ENCODE measurements at places on chromosomes 4 and X. TPM values are rescaled to one million over a fixed set of nuclear protein-coding genes. Genes with fewer than 3 reads are reported as not detected.

DNA sequence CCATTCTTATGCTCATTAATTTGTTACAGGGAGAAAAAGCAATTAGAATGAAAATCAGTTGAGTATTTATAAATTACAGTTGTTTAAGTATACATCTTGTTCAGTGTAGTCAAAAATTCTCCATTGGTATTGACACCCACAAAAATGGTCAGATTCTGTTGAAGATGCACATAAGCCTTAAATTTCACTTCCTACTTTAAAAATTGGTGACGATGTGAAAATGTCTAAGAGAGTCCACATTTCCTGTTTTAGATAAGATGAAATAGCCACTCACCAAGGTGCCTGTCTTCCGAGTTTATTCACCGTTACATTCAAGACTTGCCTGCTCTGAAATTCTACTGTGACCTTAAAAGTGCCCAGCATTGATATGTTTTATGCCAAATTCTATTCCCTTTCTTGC lies 93.6 kb downstream of the GPR143 start:
- no peak for DNase-seq

- no peak for DNase-seq
Observed at GRCh38 chrX:150566734-150567182, 1.7 kb upstream of the MTM1 start.

DNA sequence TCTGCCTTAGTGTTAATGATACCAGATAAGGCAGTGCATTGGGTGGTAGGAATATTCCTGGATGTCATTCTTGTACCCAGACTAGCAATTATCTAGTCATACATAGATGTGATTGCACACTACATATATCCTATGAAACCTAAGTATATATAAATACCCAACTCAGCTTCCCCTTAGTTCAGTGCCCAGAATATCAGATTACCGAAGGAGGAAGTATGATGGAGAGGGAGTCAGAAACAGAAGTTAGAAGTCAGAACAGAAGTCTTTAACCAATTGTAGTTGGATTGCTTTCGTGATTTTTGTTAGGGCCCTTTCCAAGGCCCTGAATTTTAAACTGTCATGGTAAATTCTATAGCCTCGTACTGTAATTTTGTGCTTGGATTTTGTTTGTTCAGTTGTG lies 42.9 kb downstream of the MOB1B start:
- no peak for DNase-seq

DNA sequence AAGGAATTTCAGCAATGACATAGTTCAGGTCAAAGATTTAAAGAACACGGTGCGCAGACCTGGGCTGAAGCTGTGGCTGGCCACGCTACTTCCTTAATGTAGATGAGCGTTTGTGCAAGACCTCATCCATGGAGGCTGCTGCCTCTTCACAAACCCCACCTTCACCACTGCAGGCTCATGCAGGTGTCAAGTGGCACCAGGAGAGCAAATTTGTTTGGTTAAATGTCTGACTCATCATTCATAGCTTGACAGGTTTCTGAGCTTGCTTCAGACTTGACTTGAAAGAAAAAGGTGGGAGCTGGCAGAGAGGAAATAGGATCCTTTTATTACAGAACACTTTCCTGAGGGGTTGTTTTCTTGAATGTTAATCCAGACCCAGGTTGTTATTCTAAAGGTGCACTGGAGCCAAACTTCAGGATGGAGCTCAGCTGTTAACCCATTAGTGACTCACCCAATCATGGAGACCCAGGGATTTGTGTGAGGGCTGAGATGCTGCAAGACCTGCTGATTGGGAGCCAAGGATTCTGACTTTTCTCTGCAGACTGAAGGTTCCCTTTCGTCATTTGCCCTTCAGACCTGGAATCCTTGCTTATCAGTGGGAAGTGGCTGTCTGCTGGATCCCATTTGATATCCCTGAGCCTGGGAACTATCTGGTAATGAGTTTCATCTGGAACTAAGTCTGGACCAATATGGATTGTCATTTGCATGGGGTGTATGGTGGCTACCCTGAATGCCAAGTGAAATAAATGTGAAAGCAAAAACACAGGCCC lies 315.3 kb downstream of the PTTG2 start:
- no peak for DNase-seq

DNA sequence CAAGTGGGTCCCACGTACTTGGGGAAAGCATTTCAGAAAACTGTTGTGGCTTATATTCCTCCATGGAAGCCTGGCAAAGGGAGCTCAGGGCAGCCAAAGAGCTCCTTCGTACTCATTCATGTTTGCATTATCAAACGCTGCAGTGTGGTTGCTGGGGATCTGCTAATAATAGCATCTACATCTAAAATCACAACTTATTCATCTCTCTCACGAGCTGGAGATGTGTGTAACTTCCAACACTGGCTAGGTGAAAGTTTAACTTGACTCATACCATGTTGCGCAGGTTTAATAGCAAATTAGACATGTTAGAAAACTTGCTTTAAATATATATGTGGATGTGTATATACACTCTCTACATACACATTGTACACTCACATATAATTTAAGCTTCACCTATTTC lies 415.1 kb downstream of the AFF2 start:
- DNase-seq = no peak

Gene SMR3B
- total RNA-seq = not detected

- no peak for DNase-seq
Observed at GRCh38 chrX:50627696-50628095, 157.1 kb upstream of the DGKK start.

Gene MTNR1A
- total RNA-seq = not detected

- DNase-seq = no peak
Observed at GRCh38 chr4:8437281-8437680, 3.2 kb downstream of the ACOX3 start.

DNA sequence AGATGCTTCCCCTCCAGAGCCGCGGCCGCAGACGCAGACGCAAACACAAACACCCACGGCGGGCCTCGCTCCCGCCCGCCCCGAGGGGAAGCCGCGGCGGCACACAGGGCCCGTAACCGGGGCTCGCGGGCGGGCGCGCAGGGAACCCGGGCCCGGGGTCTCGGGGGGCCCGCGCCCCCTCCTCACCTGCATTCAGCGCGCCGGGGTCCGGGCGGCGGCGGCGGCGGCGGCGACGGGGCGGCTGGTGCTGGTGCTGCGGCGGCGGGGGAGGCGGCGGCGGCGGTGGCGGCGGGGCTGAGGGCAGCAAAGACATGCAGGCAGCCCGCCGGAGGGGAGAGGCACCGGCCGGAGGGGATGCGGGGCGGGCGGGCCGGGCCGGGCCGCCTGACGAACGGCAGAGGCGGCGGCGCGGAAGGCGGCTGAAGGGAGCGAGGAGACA lies 255 bp upstream of the CNOT6L start:
- DNase-seq = peak; percentile 32

DNA sequence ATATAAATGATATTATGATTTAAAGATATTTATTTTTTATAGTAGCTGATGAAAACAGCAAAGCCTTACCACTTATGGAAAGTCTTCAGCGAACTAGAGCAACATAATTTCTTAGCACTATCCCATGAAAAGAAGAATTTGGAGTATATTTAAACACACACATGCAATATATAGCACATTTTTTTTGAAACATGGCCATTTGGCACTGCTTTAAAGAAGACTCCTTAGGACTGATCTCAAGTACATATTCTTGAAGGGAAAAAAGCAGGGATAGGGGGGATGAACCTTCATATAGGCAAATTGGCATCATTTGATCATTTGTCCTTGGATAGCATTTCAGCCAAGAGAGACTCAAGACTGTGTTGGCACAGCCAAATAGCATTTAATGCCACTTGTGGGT lies 193.3 kb downstream of the ANKRD50 start:
- DNase-seq = no peak

DNA sequence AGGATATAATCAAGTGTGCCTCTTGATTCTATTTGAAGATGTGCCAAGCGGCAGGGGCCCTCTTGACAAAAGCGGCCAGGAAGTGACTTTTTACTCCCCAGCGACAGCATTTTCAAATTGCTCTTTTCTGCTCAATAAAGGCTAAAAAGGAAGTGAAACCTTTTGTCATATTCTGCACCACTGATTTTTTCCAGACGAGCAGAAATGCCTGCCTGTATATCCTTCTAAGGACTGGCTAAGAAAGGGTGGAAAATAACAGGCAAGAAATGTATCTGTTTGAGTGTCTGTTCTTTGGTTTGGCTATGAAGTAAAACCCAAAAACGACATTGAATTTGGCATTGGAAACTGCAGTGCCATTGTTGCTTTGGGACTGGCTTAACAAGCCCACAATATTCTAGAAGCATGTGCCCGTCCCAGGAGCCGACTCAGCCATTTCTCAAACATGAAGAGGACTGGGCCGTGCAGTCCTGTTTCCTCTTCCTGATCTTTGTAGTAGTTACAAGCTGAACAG lies 25.4 kb downstream of the TMSB4X start:
- DNase-seq = no peak

Gene ATP1B4
- total RNA-seq = not detected

DNA sequence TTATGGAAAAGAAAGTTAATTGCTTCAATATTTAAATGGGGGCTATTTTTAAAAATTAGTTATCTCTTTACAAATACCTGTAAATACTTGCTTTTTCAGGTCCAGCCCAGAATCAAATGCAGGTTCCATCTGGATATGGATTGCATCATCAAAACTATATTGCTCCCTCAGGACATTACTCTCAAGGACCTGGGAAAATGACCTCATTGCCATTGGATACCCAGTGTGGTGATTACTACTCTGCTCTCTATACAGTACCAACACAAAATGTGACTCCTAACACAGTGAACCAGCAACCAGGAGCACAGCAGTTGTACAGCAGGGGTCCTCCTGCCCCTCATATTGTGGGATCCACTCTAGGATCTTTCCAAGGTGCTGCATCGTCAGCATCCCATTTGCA lies 29.2 kb downstream of the SEC24B start:
- no peak for DNase-seq

- DNase-seq = no peak
Observed at GRCh38 chrX:36573720-36574119, 434.4 kb upstream of the FAM47C start.

GRCh38 chr4:87461281-87461700 lies 38.9 kb downstream of the NUDT9 start:
- no peak for DNase-seq

- DNase-seq = no peak
Observed at GRCh38 chrX:39502486-39502885, 595.3 kb downstream of the BCOR start.

GRCh38 chr4:122914292-122914904 lies 8.0 kb downstream of the NUDT6 start:
- no peak for DNase-seq

Gene SGMS2
- 19.5 TPM for total RNA-seq

DNA sequence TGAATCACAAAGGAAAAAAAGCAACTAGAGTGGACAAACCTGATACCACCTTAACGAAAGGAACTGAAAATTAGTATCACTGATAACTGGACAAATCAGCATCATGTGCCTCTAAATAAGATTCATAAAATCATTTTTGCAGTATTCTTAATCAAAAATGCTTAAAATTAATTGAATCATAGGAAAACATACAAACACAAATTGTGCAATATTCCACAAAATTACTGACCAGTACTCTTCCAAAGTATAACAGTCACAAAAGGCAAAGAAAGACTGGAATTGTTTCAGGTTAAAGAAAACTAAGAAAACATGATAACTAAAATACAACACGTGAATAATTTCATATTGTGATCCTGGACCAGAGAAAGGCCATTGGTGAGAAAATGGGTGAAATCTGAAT lies 27.1 kb downstream of the FBXW7 start:
- DNase-seq = no peak

GRCh38 chr4:116132946-116133345 lies 952.4 kb downstream of the TRAM1L1 start:
- DNase-seq = no peak

Gene PARM1
- not detected for total RNA-seq

GRCh38 chrX:101415180-101416145 lies 7.4 kb downstream of the HNRNPH2 start:
- DNase-seq = no peak

DNA sequence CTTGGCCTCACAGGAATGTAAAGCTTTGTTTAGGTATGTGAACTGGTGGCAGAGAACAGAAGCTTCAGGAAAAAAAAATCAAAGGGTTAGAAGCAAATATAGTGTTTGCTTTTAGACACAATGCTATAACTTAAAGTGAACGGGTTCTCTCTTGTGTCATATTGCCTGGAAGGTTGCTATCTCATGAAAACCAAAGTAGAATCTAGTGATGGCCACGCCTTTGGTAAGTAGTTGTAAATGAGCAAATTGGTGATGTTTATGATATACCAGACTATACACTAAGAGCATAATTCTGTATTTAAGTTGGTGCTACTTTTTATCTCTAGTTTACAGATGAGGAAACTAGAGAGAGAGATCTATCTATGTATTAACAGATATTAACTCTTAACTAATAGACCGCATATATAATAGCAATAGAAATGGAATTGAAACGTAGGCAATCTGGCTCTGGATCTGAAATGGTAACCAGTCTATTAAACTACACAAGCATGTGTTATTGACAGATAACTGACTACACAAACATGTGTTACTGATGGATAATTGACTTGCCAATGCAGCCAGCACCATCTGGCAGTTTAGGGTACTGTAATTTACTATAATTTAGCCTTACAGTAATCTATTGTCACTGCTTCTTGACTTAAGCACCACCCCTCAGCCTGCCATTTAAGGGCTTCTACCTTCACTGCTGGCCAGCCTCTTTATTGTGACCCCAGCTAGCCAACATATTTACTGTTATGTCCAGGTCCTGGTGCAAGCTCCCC lies 40.8 kb downstream of the HCCS start:
- DNase-seq = no peak

DNA sequence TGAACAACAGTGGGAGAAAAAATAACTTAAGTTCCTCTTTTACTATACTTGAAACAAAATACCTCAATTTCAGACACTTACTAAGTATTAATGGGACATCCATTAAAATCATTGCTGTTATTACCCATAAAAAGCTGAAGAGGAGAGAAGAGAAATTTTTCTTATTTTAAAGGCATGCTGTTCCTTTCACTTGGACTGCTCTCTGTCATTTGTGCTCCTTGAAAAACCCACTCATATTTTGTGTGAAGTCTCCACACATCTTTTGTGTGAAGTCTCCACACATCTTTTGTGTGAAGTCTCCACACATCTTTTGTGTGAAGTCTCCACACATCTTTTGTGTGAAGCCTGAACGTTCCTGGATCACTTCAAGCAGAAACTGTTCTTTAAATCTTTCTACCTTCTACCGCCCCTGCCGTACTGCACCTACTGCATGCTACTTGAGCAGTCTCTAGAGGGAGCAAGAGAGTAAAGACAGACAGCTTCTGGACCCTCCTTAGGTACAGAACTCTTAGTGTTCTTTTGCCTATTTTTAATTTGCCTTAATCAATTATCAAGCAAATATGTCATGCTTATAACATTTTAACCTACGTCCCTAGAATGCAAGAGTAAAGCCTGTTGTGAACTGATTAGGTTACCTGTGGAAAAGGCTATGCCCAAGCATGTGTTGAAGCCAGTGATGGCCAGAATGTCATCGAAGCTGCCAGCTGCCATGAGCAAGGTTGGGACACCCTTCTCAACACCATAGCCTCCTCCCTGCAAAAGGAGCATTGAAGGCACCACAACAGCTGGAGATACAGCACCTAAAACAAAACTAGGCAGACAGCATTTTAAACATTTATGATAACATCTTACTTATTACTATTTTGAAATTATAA lies 27.1 kb upstream of the SLC9B1 start:
- no peak for DNase-seq

Gene JADE3
- total RNA-seq = 8.5 TPM

Gene MAGEA2B
- not detected for total RNA-seq

Gene CT45A5
- total RNA-seq = not detected

All from MG63 (cell line).